ENCODE measurements at places on chromosomes 12 and 14.
A peak's percentile ranks its signal among the peaks of the same experiment; 100 is the strongest.

DNA sequence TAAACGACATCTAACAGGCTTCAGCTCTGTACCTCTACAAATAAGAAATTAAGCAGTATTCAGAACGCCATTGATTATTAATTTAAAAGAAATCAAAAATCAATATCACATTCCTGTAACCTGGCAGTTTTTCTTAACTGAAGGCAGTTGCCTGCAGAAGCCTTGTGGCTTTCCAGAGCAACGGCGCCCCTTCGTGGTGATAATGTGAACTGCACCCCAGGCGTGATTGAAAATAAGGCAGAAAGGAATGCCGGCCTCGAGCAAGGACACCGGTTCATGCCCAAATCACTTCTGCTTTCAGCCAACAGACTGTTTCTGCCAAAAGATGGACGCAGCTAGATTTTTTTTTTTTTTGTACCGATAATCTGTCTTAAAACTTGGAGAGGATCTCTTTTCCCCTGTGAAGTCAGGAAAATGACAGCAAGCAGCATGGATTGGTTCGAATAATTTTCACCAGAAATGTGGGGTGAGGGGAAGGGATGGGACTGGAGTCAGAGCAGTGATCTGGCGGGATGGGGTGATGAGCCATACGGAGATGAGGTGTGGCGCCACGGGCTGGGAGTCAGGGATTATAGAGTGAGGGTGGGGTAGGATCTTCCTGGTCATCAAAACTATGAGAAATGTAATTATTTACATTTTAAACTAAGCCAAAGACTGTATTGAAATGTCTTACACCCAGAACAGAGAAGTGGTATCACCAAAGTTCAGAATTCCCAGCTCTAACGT lies 473.0 kb downstream of the DPF3 start:
- DNase-seq, result peak; percentile 83

GRCh38 chr12:102567031-102567985 lies 86.9 kb upstream of the IGF1 start:
- DNase-seq, result no peak

DNA sequence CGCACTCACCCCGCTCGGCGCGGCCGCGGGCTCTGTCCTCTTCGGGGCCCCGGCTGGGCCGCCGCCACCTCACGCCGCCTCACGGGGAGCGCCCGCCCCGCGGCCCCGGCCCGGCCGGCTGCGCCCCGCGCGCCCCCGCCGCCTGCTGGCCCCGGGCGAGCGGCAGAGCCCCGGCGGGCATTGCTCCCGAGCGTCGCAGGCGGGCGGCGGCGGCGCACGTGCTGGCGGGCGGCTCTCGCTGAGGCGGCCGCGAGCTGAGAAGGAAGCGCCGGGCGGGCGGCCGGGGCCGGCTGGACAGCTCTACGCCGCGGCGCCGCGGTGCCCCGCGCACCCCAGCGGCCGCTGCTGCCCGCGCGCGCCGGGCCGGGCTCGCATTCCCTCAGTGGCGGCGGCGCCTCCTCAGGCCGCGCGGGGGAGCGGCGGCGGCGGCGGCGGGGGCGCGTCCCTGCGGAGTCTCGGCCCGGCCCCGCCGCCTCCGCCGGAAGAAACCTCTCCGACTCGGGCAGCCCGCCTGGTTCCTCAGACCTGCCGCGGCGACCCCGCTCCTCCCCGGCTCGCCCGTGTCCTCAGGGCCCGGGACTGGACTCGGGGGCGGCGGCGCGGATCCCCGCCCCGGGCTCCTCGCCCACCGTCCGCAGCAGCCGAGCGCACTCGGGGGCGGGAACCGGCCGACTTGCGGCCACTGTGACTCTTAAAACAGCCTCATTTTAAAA lies at the start of gene PITPNM2:
TSS of gene PITPNM2 (minus strand) at position 347 of the 713 bp plus-strand sequence. CDS start 116,500 bp downstream, outside the sequence.
- peak; percentile 40 for DNase-seq

DNA sequence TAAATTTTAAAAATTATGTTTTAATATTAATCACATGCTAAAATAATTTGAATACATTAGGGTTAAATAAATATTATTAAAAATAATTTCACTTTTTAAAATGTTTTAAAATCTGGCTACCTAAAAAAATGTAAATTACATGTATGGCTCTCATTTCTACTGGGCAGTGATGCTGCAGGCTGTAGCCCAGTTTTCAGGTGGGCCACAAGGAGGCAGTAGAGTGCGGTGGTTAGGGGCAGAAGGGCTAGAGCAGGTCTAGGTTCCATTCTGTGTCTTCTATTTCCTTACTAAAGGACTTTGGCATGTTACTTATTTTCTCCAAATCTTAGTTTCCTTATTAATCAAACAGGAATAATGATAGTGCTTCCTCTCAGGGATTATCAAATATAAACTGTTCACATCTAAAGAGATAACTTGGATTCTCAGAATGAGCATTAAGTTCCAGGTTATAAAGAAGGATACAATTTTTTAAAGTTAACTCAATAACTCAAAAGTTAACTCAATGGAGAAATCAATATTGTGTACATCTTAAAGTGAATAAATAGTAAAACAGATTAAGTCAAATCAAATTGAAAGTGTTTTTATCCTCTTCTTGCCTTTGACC lies 54.9 kb upstream of the OVCH1 start:
- peak; percentile 65 for DNase-seq

DNA sequence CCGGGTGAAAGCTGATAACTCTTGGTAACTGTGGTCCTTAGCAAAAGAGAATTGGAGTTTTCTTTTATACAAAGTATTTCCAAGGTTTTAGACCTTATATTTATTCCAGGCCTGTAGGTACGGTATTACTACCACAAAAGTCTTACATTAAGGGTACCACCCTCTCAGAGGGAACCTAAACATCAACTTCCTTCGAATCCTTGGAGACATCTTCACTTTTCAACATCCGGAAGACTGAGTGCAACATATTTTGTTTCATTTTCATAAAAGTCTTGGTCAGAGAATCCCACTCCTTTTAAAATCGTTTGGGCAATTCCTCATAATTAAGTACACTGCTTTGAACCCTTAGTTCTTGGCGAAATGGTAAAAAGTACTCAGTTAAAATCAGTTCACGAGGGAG lies 1.2 kb downstream of the CNOT2 start:
- DNase-seq, result no peak

DNA sequence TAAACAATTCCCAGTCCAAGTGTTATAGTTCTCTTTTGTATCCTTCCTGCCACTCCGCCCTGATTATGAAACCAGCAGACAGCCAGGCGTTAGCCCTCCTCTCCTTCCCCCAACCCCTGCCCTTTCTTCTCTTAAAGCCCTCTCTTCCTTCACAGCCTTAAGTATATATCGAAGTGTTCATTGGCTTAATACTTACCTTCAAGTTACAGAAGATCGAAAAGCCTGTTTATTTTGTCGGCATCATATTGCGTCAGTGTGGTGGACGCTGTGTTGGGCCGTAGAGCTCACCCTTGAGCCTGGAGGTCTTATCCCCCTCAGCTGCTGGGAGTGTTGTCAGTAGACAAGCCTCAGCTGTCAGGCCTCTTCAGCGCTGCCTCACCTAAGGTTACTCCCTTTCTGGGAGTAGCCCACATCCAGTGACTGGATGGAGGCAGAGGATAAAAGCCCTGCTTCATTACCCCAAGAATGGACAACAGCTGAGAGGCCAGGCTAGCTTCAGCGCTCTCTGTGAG lies 36.2 kb downstream of the CMAS start:
- no peak for DNase-seq

- no peak for DNase-seq
Observed at GRCh38 chr12:3797531-3798048, 44.7 kb upstream of the CRACR2A start.

GRCh38 chr14:76666746-76667145 lies 94.5 kb upstream of the VASH1 start:
- no peak for DNase-seq

DNA sequence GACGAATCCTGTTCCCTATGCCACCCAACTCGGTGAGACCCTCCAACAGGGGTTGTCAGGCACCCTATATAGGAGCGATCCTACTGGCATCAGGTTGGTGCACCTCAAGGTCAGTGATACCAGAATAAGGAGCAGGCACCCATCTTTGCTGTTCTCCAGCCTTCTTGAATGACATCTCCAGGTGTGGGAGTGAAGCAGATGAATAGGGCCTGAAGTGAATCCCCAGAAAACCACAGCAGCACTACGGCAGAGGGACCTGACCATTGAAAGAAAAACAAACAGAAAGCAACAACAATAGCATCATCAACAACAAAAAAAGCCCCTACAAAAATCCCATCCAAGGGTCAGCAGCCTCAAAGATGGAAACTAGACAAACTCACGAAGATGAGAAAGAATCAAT lies 445.2 kb upstream of the ATP2B1 start:
- no peak for DNase-seq

DNA sequence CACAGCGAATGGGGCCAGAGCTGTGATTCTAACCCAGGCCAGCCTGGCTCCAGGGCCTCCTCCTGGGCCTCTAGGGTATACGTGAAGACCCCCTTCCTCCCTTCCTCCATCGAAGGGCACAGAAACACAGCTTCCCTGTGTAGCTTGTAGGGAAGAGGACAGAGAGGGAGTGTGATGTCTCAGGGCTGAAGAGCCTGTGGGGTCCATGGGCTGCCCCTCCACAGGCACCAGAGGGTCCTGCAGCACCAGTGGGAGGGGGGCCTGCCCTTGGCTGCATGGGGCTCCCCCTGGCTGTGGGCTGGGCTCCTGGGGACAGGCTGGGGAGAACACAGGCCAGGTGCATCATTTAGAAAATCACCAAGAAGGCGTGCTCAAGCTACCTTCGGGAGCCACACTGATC lies 178.5 kb downstream of the CALM1 start:
- no peak for DNase-seq

DNA sequence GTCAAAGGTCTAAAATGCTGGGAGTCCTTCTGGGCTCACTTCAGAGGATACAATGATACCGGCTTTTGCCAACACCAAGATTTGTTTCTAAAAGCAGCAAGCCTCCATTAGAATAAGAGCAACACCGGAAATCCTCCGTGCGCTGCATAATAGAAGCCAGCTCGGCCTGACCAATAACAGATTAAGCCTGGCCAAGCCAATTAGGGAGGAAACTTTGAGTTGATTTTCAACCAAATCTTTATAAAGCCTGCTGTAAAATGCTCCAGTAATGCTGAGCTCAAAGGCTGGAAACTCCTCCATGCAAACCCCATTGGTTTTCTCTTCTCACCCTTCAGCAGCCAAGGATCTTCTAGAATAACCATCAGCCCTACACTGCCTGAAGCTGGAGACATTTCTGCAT lies 150.1 kb downstream of the NTF3 start:
- no peak for DNase-seq

DNA sequence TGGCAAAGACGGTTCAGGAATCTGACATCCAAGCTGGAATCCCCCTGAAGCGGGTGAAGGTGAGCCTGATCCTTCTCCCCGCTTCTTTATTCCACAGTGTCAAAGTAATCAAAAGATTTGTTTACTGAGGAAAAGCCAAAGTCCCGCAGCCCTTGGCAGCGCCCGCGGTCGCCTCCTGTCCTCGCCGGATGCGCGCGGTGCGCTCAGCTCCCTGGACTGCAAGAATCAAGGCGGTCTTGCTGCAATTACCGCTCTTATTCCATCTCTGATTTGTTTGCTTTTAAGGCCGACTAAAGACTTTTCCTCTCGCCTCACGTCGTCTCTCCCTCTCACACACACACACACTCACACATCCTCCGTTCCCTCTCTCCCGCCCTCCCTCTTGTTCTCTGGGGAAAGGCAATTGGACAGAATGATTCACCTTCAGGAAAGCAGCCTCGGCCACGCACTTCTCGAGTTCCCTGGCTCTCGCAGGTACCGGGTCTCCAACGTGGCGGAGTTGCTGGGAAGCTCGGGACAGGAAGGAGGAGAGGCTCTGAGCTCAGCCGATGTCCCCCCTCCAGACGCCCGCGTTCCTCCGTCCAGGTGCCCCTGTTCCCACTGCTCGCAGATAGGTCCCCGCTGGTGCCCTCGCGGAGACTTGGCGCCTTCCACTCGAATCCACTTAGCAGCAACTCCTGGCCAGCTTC lies 68.6 kb upstream of the USP15 start:
- DNase-seq, result no peak

- DNase-seq, result no peak
Observed at GRCh38 chr12:55816881-55817344, 611 bp downstream of the SARNP start.

GRCh38 chr12:71046215-71046614 lies 111.6 kb downstream of the TSPAN8 start:
- no peak for DNase-seq

DNA sequence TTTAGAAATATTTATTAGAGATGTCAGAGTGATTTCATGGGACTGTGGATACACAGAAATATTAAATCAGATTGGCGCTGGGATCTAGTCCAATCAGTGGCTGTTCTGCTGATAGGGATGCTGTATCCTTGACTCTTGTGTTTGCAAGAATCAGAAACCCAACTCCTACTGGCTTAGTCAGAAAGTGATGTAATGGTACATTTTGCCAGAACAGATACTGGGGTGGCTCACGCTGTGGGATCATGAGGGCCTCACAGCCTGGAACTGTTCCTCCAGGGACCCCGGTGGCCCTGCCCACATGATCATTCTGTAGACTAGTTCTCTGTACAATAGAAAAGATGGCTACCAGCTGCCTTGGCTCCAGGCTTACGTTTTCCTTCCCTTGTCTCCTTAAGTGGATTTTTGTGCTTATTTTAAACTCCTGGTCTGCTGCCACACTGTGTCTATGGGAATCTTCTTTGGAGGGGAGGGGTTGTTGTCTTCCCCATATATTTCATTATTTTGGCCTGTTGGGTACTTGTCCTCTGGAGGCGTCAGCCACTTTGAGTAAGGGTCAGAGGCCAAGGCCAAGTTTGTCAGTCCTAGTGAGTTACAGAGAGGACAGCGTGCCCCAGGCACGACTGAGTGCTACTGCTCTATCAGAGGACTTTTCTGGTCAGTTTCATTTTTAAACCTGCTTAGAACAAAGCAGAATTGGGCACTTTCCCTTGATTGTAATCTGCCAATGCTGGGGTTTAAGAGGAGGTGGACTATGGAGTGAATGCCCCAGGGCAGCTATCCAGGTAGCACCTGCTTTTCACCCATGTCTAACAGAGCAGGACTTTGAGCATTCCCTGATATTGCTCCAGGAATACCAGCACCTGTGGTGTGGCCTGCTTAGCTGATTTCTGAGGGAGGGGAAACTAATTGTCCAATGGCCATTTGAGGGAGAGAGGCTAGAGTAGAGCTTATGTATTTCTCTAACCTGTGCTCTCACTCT lies 164.3 kb downstream of the SLC5A8 start:
- no peak for DNase-seq

DNA sequence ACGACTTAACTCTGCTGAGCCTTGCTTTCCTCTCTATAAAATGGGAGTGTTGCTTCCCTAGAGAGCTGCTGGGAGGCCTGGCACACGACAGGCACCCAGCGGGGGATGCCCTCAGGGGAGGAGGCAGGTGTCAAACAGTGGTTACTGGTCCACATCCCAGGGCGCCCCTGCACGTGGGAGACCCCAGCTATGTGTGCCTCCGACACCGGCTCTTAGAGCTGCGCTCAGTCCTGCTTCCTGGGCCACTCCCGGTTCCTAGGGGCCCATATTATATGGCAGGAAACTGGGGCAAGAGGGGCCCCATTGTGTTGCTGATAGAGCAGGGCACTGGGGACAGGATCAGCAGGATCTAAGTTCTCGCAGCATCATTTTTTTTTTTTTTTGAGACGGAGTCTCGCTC lies 47.3 kb downstream of the CHGA start:
- no peak for DNase-seq
